Colonic mucosa (tissue), 4 donors: ENCODE measurements at places on chromosomes 12 and 14. TPM values are rescaled to one million over a fixed set of nuclear protein-coding genes. Genes with fewer than 3 reads are reported as not detected.

DNA sequence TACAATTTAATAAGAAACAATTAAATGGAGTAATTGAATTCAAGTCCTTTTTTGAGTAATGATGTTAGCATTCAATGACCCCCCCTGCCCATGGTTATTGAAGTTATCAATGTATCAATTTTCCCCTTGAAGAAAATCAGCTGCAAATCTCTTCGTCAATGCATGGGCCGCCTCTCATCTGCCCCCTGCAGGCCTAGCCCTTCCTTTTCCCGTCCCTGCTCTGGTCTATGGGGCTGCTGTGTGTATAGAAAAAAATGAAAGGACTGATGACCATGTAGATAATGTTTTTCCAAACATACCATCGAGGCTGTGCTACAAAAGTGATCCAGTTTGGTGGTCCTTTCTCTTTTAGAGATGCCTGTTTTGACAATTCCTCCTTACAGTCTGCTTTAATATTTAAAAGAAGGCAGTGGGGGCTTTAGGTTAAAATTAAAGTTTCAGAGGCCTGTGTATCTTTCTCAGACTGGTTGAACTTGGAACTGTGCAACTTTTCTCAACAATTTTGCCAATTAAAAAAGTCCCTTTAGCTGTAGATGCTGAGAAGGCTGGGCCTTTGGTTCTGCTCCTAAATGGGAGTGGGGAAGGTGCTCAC, 98.4 kb downstream of the APAF1 start:
- peaks cover 12% of the 10 kb centered on the region for H3K27me3 ChIP-seq
- no peaks in the 10 kb centered on the region for H3K36me3 ChIP-seq
- H3K27ac ChIP-seq: no peak overlapping the region
- no peak overlapping the region for H3K4me3 ChIP-seq
- no peak for DNase-seq

The OR6C2 gene
- total RNA-seq: not detected

DNA sequence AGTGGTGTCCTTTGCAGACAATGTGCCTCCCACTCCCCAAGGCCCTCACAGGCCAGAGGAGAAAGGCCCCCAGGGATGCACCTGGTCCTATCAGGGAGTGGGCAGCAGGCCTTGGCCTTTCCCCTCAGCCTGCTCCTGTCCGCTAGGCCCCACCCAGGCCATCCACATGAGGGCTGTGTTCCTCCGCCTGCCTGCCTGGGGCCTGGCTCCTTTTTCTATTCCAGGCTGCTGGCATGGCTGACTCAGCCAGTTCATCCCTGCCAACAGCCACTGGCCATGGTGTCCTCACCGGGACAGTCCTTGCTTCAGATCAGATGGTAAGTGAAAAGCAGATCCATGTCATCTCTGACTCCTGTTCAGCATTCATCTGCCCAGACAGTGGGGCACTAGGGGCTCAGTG, 13.4 kb downstream of the ISM2 start:
- H3K4me1 ChIP-seq: no peaks in the 10 kb centered on the region
- H3K27ac ChIP-seq: no peak overlapping the region
- H3K4me3 ChIP-seq: no peak overlapping the region
- no peak for DNase-seq
- no peaks in the 10 kb centered on the region for H3K27me3 ChIP-seq

- H3K36me3 ChIP-seq: no peaks in the 10 kb centered on the region
- no peak overlapping the region for H3K27ac ChIP-seq
- H3K4me3 ChIP-seq: no peak overlapping the region
- H3K27me3 ChIP-seq: no peaks in the 10 kb centered on the region
These were observed 53.7 kb downstream of the SERPINA10 start for GRCh38 chr14:94239406-94239805.

DNA sequence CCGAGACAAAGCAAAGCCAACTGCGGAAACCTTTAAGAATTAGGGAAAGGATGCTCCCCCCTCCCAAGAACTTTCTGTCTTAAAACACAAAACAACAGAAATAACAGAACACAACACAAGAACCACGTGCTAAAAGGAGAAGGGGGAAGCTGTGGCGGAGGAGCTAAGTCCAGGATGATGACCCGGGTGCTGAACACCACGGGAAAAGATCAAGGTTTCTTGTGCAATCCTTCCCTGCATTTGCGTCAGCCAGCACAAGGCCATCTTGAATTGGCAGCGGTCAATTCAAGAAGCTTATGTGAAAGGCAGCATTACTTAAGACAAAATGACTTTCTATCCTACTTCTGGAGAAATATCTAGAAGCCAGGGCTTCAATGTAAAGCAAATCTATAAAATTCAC, 11.0 kb upstream of the CREBL2 start:
- no peaks in the 10 kb centered on the region for H3K27me3 ChIP-seq
- H3K4me3 ChIP-seq: no peak overlapping the region
- H3K4me1 ChIP-seq: no peaks in the 10 kb centered on the region
- no peak for DNase-seq
- no peaks in the 10 kb centered on the region for H3K36me3 ChIP-seq

- H3K36me3 ChIP-seq: no peaks in the 10 kb centered on the region
- H3K27me3 ChIP-seq: no peaks in the 10 kb centered on the region
- H3K4me1 ChIP-seq: no peaks in the 10 kb centered on the region
- H3K4me3 ChIP-seq: no peak overlapping the region
These were observed 70.5 kb downstream of the DNAI7 start for GRCh38 chr12:25124493-25124892.

The CLECL1 gene
- not detected for total RNA-seq

DNA sequence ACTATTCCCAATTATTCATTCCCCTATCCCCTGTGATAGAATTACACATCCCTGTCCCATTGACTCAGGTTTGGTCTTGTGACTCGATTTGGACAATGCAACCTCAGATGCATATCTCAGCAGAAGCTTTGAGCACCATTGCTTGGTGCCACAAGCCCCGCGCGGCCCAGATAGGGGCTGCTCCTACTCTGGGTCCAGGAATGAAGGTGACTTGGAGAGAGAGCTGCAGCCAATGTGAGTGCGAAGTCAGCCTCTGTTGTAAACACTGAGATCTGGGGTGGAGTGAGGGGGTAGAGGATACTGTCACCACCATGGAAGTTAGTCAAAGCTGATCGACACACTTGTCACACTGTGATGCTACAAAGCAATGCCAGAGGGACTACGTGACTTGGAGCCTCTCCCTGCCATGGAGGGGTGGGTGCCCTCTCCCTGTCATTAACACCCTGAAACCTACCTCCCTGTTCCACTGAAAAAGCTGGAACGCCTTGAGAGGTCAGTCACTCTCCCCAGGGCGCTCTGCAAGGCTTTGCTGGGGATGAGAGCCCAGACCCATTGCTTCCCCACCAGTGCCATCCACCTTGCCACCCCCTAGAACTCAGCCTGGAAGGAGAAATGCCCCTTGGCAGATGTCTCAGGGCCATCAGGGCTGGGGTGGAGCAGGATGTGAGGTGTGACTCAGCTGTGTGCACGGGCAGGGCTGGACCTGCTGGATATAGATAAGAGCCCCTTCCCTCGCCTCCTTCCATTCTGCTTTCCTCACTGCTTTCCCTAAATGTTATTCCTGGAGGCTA, 6.6 kb upstream of the PLEK2 start:
- H3K36me3 ChIP-seq: no peaks in the 10 kb centered on the region
- H3K4me3 ChIP-seq: no peak overlapping the region
- H3K27me3 ChIP-seq: no peaks in the 10 kb centered on the region
- no peaks in the 10 kb centered on the region for H3K4me1 ChIP-seq
- peak overlapping the region; percentile 80 for H3K27ac ChIP-seq
- peak; percentile 69 for DNase-seq

DNA sequence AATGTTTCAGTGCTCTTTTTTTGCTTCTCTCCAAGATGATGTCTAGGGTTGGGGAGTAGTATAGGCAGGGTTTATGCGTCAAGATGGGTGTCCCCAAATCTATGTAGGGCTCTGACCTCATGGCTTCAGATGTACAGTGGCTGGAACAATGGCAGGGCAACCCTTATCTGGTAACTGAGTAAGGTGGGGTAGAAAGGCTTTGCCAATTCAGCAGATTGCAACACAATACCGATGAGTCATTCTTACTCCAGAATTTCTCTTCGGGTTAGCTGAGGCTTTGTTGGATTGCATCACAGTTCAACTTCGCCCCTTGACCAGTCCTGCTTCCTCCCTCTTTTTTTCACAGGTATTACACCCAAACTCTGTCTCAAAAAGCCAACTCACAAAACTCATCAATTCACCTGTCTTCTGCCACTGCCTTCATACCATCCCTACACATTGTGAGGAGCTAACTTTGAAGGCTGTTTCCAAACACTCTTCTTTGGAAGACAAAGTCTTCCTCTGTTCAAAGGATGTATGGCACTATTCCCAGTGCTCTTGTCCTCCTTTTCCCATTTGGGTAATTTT, 190.2 kb upstream of the CNOT2 start:
- H3K4me3 ChIP-seq: no peak overlapping the region
- H3K36me3 ChIP-seq: no peaks in the 10 kb centered on the region
- no peaks in the 10 kb centered on the region for H3K27me3 ChIP-seq
- peak overlapping the region; percentile 29 for H3K27ac ChIP-seq
- H3K4me1 ChIP-seq: peaks cover 8% of the 10 kb centered on the region
- peak; percentile 73 for DNase-seq

DNA sequence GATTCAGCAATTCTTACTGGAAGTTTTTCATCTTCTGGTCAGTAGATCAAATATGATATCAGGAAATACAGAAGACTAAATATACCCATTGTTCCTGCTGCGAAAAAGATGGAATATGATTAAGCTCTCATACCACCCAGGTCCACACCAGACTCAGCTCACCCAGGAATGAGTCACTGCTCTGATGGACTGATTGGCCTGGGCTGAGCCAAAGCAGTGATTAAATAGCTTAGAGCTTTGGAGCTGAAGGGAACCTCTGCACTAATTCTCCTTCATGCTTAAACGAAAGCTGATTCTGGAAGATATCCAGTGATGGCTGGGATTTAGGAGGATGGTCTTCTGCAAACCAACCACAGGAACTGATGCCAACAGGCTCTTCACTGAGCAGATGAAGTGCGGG, 62.0 kb upstream of the SYT1 start:
- H3K27ac ChIP-seq: no peak overlapping the region
- no peaks in the 10 kb centered on the region for H3K27me3 ChIP-seq
- no peaks in the 10 kb centered on the region for H3K4me1 ChIP-seq
- H3K4me3 ChIP-seq: no peak overlapping the region
- H3K36me3 ChIP-seq: no peaks in the 10 kb centered on the region

The KCTD10 gene
- total RNA-seq: 50.3 TPM
